ENCODE measurements at places on chromosomes 3 and 15.

DNA sequence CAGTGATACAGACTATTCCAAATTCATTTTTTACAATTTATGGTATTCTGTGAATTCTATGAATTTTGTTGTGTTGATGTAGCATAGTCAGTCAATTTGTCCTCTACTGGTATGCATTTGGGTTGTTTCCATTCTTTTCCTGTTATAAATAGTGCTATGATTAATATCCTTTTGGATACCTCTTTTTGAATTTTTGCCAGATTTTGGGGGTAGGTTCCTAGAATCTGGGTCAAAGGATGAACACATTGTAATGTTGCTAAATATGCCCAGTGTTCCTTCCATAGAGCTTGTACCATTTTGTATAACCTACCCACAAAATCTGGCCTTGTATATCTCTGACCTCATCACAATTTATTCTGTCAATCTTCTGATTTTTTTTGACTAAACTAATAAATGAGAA, 44.4 kb upstream of the C3orf38 start:
- DNase-seq, result no peak

- no peak for DNase-seq
Measured at GRCh38 chr3:61055447-61055846, 195.8 kb downstream of the FHIT start.

DNA sequence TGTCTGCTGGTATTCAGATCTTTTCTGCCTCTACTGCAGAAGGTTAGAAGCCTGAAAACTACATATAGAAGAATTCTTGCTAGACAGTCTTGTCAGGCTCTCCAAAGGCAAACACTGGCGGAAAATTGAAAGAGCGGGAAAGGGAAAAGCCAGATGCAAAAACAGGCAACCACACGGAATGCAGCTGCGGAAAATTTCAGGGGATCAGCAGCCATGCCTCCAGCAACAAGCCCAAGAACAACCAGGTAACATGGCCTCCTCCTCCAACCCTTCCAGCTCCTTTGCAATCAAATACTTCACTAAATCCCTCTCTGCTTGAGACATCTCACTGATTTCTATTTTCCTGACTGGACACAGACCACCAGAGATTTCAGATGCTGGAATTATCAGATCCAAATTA, 9.6 kb downstream of the UBP1 start:
- DNase-seq, result no peak

- no peak for DNase-seq
Measured at GRCh38 chr3:127775398-127776109, 46.8 kb downstream of the MGLL start.

GRCh38 chr3:196821806-196822355, 45.8 kb upstream of the SENP5 start:
- DNase-seq, result no peak

DNA sequence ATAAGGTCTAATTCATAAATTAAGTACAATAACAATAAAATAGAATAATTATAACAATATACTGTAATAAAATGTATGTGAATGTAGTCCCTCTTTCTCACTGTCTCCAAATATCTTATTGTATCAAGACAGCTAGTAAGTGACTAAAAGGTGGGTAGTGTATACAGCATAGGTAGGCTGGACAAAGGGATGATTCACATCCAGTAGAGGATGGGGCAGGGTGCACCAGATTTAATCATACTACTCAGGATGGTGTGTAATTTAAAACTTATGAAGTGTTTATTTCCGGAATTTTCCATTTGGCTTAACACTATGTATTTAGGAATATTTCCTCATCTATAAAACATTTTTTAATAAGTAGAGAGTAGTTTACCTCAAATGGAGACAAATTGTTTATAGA, 876.1 kb upstream of the CADM2 start:
- no peak for DNase-seq

- DNase-seq, result no peak
Measured at GRCh38 chr3:177835917-177836316, 638.6 kb upstream of the TBL1XR1 start.

GRCh38 chr15:68347392-68347791, 69.8 kb downstream of the FEM1B start:
- DNase-seq, result no peak

DNA sequence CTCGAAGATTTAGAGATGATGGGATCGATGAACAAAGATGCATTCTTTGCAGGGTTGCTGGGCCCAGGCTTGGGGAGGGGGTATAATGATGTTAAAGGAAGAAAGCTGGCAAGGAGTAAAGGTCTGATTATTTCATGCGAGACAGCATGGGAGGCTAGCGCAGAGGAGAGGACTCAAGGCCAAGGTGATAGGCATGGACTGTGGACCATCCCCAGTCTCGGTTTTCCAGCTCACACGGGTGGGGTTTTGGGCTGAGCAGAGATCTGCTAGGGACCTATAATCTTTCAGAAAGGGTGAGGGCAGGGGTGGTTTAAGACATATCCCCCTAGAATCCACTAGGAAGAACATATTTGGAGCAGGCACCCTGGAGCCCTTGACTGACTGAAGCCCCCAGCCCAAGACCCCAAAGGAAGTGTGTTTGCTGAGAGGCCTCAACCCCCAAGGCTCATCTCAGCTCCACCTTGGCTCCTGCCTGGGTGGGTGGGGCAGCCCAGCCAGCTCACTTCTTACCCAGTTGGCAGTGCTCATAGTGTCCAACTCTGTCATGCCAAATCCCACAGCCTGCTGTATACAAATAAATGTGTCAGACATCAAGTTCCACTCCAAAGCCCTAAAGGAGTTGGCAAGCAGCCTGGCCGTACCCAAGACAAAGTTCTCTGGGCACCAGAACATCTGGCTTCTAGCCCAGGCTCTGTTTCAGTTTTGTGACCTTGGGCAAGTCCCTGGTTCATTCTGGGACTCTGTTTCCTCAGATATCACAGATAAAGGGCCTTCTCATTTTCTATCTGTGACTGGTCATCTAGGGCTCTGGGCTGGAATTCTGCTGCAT, 17.9 kb downstream of the ACSBG1 start:
- DNase-seq, result peak; percentile 41

- no peak for DNase-seq
Measured at GRCh38 chr3:9806688-9807589, 3.1 kb upstream of the TTLL3 start.

DNA sequence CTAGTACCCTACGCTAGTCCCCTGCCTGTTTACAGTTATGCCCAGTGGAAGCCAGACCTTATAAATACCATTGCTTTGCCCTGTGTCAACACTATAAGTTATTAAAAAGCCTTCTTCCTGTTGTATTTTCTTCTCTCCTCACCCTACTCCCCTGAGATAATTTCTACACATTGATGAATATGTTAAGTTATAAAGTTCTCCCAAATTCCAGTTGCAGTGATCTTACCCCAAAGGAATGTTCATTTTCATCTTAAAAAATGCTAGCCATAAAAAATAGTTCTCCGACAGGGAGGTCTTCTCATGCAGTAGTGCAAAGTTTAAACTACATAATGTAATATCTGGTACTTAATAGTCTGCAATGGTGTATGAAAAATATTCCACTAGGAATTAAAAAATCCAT, 58.6 kb downstream of the MAP2K5 start:
- DNase-seq, result no peak

GRCh38 chr3:124627501-124627908, 102.7 kb upstream of the UMPS start:
- DNase-seq, result no peak

DNA sequence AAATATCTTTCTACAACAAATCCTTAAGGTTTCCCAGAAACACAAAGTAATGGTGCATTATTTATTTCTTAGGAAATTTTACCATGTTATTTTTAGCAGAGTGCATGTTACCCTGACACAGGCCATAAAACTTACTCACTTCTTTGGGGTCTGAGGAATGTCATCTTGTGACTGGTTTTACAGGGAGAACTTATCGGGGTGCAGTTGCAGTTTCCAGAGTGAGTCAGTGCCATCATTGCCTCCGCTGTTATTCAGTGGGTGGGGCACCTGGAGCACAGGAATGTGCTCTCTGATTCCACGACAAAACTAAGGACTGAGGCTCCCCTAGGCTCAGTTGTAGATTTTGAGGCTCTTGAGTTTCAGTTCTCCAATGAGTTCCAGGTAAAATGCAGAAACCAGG, 11.1 kb upstream of the GREM1 start:
- DNase-seq, result no peak

DNA sequence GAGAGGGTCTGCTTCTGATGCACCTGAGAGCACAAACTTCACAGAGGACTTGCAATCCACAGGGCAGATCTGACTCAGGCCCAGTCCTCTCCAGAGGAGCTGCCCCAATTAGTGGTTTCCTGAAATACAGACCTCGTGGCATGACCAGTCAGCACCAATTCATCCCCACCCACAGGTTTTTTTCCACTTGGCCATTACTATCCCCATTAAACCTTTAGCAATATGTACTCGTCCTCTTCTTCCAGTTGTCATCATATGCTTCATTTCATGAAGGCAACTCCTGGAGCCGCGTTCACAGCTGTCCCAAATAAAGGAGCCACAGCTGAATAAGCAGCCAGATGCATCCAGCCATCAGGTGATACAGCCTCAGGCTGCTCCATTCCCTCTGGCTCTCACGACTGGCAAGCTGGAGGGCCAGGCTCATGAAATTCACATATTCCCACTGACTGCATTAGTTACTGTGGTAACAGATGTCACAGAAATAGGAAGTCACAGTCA, 163.1 kb downstream of the FMN1 start:
- DNase-seq, result no peak

DNA sequence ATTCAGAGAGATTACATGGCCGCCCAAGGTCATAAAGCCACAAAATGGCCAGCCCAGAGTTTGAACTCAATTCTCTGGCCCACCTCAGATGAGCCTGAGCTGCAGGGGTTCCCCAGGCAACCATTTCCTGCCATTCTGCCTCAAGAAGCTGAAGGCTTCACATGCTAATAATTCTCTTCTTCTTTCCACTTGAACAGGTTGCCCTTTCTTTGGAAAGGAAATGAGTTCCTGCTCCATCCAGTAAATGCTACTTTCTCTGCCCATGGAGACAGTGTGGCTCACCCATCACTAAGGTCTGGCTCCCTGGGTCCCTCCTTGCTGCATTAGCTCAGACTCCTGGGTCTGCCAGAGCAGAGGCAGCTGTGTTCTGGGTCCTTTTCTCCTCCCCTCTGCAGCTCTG, 48.2 kb downstream of the TRIM42 start:
- no peak for DNase-seq

- no peak for DNase-seq
Measured at GRCh38 chr15:47293466-47294162, 423.7 kb upstream of the SEMA6D start.

GRCh38 chr3:109656225-109656624, 318.9 kb upstream of the DPPA4 start:
- DNase-seq, result no peak

GRCh38 chr15:64152507-64153387, 1.2 kb downstream of the SNX22 start:
- no peak for DNase-seq

DNA sequence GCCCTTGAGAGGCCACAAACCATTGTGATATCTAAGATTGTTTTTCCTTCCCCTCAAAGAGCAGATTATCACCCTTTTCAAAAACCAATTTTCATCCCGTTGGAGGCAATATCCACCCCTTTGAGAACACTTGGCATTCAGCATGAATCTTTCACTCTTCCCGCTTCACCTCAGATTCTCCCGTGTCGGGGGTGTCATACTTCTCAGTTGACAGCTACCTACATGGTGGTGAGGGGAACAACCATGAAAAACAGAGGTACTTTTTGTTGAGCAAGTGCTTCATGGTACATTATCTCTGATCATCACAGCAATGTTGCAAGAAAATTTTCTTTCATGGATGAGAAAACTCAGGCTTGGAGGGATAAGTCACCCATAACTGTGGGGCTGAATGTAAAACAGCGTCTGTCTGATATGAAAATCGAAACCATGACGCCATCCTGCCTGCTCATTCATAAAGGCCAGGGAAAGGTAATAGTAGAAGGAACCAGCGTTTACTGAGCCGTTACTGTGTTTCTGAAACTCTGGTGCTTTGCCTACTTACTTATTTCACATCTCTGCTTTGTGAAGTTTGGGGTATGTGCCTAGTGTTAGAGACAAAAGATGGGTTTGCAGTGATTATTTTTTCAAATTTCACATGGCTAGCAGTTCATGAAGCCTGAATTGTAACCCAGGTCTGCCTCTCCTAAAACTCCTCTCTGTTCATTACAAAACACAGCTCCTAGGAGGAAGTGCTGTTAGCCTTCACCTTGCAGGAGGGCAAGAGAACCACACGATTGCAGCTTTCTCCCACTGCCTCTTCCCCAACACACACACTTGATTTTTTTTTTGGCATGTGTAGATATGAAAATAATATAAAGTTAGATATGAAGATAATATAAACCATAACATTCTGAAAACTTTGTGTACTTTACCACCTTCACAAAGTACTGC, 35.4 kb downstream of the SV2B start:
- DNase-seq, result no peak

GRCh38 chr15:67059127-67059553, 6.3 kb upstream of the SMAD3 start:
- no peak for DNase-seq

DNA sequence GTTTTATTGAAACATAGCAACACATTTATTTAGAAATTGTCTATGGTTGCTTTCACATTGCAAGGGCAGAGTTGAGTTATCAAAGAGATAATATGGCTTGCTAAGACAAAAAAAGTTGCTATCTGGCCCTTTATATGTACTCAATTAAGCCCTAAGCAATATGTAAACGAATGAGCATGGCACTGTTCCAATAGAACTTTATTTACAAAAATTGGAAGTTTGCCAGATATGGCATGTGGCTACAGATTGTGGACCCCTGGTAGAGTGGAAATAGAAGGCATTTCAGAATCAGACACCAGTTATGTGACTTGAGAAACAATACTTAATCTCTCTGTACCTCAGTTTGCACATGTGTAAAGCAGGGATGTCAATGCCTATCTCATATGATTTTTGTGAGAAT, 515.6 kb upstream of the SGO1 start:
- DNase-seq, result peak; percentile 80

- DNase-seq, result no peak
Measured at GRCh38 chr3:5258526-5258925, 71.0 kb downstream of the EDEM1 start.

- no peak for DNase-seq
Measured at GRCh38 chr3:177284383-177284881, 87.2 kb upstream of the TBL1XR1 start.

DNA sequence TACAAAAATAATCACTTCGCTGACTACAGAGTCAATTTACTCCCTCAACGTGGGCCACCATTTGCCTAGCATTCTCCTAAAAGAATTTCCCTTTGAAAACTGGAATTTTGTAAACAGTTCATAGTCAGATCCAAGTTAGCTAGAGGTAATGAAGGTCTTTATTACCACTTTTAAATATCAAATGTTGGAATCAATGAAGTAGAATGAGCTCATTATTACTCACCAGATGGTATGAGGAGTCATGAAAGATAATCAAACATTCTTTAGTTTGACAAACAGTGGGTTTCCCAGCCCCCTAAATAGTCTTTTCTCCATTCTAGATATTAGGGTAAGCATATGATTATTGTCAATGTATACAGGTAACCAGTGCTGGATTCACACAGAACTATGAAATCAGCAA, 455.7 kb upstream of the THBS1 start:
- no peak for DNase-seq

- no peak for DNase-seq
Measured at GRCh38 chr3:49410846-49411534, 786 bp downstream of the RHOA start.
